Stromal cell of bone marrow (primary cell): ENCODE measurements at places on chromosomes 11 and 22.

DNA sequence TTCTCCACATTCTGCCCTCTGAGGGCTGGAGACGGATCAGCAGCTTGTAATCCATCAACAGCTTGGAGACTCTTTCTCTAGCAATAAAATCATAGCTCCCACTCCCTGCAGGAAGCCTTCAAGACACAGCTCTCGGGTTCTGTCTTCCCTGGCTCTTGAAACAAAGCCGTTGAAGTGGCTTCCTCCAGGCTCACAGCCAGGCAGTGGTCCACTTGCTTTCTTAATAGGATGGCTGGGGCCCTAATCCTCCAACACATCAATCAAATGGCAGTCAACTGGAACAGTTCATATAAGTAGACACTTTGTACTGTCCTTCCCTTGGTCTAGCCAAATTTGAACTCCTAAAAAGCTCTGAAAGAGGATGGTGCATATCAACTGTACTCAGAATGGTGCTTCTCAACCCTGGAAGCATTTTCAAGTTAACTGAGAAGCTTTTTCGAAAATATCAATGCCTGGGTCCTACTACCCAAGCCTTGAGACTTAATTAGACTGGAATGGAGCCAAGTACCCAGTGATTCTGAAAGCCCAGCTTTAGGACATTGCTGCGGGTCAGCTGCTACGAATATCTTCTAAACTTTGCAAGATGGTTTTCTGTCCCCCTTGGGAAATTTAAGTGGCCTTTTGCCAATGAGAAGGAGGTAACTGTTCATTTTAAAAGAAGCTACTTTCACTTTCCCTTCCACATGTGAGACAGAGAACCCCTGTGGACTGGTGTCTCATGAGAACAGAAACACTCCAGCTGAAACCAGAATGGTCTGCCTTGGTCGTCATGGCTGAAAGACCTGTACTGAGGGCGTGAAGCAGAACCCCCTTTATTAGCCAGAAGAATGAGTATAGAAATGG is 74.7 kb downstream of the SC5D start:
- DNase-seq, result no peak

DNA sequence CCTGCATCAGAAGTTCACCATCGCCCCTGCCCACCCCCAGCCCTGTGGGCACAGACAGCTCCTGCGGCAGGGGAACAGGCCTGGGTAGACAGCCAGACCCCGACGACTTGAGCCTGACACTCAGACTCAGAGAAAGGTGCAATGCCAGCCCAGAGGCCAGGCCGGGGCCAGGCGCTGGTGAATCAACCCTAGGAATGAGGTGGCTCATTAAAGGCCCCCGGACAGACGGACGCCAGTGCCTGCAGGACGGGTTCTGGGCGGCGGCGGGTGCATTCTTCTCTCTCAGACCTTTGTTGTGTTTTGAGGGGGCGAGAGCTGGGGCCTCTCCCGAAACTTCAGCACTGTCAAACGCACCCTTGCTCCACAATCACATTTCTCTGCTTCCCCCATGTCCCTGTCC is 5.6 kb downstream of the OVOL1 start:
- DNase-seq, result no peak

DNA sequence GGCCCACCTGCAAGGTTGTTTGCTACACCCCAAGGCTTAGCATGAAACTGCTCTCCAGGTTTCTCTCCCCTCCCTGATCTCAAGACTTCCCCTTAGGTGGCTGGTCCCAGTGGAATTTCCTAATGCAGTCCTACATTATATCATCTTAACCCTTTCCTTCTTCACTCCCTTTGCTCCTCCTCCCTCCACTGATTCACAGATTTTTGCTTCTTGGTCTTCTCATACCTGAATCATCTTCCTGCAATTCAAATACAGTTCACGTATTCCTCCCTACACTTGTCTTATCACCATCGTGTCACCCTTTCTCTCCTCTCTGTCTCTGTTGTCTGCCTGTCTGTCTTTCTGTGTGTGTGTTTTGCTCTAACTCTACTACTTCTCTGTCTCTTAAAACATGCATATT is 17.0 kb downstream of the MMP10 start:
- no peak for DNase-seq

GRCh38 chr11:130304651-130305050 is 10.1 kb downstream of the ZBTB44 start:
- DNase-seq, result no peak

DNA sequence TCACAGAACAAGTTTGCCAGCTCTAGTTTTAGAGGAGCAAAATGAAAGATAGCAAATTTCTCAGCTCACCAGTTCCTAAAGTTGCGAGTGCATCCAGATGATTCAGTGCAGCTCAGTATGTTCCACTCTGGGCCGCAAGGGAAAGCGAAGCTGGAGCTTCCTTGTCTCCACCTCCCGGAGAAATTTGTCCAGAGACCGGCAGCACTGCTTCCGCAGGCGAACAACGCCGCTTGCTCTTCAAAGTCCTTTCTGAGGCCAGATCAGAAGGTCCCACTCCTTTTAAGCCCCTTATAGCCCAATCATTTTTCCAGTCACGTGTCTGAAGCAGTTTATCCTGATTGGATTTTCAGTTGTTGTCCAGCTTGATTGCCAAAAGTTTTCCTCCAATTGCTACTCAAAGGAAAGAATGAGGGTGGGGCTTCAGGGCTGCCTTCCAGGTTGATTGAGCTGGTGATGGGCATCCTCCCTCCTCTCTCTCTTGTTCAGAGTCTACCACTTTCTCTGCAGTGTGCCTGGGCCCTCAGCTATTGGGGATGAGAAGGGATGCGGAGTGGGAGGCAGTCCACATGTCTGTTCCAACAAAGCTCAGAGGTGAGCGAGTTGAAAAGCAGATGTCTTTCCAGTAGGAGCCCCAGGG is at the start of gene ZNF280A:
Gene ZNF280A, minus strand, starts transcription at position 251 of the 637 bp plus-strand sequence. CDS start 4,640 bp downstream, outside the sequence.
- DNase-seq, result peak; percentile 17

- no peak for DNase-seq
Measured at GRCh38 chr11:35326266-35326879, 93.0 kb downstream of the SLC1A2 start.

GRCh38 chr11:120064341-120064740 is 73.6 kb downstream of the TRIM29 start:
- DNase-seq, result no peak

- no peak for DNase-seq
Measured at GRCh38 chr11:91790346-91791170, 434.1 kb upstream of the FAT3 start.

DNA sequence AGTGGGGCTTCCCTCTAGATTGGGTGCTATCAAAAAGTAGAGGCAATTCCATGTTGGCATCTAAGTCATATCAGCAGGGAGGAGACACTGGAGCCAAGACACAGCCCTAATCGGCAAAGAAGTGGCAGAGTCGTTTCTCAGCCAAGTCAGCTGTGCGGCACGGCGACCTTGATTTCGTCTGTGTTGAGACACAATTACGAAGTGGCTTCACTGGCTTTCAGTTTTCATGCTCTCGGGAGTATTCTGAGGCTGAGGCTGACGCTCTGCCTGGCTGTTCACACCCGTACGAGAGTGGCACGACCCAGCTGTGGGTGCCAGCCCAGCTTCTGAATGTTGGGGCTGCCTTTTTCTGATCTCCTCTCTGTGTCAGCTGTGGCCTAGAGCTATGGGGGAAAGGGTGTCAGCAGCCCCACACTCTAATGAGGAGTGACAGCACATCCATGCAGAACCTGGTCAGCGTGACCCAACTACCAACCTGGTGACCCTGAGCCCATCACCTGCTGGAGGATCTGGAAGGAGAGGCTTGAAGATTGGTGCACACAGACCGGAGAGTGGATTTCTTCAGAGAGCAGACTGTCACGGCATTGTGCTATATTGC is 105.7 kb upstream of the TMEM45B start:
- DNase-seq, result no peak

DNA sequence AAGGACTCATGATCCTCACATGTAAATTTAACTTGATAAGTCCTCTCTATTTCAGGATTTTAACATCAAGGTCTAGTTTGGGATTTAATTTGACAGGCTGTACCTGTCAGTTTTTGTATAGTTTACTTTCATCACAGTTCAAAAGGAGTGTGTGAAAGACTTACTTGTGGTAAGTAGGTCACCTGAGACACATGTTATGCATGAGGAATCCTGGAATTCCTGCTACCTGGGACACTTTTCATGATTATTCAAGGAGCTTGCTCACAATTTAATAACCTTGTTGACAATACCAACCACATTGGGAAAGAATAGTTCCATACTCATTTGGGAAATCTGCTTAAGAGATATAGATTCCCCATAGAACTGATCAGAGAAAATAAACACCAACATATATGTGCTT is 15.8 kb upstream of the SLC36A4 start:
- DNase-seq, result no peak

- no peak for DNase-seq
Measured at GRCh38 chr11:17547051-17547577, at the start of gene OTOG. TSS of gene OTOG (plus strand) at chr11:17547259. CDS start at chr11:17547373, 114 bp downstream.

DNA sequence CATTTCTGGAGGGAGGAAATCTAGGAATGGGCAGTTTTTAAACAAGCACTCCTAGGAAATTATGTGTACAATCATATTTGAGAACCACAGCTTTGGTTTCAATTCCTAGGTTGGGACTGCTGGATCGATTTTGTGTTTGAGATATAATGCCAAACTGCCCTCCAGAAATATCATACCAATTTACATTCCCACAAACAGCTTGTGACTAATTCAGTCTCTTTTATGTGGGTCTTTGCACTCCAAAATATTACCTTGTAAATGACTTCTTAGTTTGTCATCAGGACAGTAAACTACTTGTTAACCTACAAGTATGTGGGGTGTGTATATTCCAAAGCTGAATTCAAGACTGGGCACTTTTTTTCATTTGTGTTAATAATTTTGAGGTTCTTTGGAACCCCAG is 9.8 kb upstream of the BARX2 start:
- no peak for DNase-seq

- DNase-seq, result no peak
Measured at GRCh38 chr11:492427-493226, 14.4 kb downstream of the RNH1 start.

DNA sequence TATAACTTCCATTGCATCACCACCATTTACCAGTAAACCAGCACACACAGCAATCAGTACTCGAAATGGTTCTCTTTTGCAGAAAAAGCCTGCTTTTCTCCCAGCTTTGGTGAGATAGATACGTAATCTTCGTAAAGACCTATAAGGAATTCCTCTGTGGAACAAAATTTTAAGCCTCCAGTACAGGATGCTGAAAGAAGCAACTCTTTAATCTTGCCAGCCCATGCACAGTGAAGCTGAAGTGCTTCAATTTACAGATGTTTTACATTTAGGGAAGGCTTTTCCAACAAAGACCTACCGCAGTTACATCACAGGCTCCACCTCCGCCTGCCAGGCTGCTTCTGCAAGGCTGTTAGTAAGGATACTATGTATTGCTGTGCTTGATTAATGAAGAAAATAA is 1.9 kb downstream of the ELMOD1 start:
- no peak for DNase-seq

- DNase-seq, result peak; percentile 89
Measured at GRCh38 chr11:69298267-69299022, 4.5 kb downstream of the MYEOV start.

DNA sequence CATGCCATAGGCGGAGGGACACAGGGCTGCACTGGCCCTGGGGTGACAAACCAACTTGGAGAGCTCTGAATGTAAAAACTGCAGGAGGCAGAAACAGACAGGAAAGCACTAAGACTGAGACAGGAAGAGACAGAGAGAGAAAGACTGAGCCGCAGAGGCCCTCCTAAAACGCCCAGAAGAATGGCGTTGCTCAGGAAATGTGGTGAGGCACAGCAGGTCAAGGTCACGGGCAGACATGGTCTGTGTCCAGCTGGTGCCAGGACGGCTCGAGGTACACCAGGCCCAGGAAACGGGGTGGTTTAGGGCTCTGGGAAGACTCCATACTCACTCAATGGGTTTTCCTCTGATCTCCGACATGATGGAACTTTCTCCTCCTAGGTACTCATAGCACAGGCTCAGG is 29.1 kb downstream of the MAFF start:
- no peak for DNase-seq

DNA sequence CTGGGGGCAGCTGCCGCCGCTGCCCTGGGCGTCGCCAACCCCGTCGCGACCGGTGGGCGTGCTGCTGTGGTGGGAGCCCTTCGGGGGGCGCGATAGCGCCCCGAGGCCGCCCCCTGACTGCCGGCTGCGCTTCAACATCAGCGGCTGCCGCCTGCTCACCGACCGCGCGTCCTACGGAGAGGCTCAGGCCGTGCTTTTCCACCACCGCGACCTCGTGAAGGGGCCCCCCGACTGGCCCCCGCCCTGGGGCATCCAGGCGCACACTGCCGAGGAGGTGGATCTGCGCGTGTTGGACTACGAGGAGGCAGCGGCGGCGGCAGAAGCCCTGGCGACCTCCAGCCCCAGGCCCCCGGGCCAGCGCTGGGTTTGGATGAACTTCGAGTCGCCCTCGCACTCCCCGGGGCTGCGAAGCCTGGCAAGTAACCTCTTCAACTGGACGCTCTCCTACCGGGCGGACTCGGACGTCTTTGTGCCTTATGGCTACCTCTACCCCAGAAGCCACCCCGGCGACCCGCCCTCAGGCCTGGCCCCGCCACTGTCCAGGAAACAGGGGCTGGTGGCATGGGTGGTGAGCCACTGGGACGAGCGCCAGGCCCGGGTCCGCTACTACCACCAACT is 1.0 kb downstream of the FUT4 start:
- DNase-seq, result no peak

- DNase-seq, result no peak
Measured at GRCh38 chr11:61957021-61957770, 7.0 kb downstream of the BEST1 start.

DNA sequence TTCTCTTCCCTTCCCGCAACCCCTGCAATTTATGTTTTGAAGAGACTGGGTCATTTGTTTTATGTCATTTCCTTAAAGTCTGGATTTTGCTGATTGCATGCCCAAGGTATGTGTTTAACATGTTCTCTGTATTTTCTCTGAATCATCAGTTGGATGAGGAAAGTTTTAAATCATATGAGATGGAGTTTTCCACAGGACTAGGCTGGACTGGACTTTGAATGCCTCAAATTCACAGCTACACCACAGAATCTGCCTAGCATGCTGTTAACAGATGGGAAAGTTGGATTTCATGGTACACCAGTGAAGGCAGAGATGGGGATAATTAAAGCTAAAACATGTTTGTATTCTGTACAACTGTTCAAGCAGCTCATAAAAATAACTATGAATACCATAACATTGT is 62.6 kb downstream of the CWC15 start:
- DNase-seq, result peak; percentile 47

DNA sequence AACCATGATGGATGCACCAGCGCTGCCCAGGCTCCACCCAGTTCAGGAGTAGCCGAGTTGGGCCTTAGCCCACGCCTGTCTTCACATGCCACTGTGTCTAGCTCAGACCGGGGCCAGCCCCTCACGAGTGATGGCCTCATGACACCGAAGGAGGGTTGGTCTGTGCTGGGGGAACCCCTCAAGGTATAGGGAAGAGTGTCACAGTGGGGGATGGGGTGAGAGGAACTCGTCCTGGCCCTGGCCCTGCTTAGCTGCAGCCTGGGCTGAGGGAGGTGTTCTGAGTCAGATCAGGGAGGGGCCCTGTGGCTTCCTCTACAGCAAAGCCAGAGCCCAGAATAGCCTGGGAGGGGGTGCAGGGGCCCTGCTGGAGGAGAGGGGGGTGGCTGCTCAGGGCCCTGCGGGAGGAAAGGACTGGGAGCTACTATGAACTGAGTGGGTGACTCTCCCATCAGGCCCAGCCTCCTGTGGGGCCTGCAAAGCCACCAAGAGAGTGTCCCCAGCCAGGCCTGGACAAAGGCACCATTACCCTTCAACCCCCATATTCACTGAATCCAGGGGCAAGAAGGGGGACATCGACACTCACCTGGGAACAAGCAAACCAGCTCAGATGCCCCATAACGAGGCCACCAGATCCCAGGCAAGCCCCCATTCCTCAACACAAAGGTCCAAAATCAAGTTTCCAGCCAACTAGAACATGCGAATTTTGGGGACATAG is 41.2 kb downstream of the IGLL5 start:
- DNase-seq, result peak; percentile 20
